ENCODE measurements at places on chromosomes 4 and X. TPM values are rescaled to one million over a fixed set of nuclear protein-coding genes. Genes with fewer than 3 reads are reported as not detected.

AREG gene
- not detected for polyA plus RNA-seq

CLDN22 gene
- 0.39 TPM for polyA plus RNA-seq

UGT2B15 gene
- polyA plus RNA-seq: not detected

DNA sequence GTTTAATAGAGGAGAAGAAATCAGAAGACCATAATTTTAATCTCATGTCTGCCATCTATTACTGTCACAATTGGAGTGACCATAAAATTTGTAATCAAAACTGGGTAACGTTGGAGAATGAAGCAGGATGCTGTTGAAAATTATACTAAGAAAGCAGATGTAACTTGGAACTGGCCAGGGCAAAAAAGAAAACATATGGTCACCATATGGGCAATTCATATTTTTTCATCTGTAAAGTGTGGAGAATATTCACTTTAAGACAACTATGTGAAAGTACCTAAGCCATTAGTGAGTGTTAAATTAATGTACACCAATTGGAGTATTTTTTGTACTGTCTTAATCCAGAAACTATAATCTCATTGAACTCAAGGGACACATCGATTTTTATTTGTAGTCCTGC lies 1008.0 kb downstream of the GLUD2 start:
- no peak overlapping the region for H3K4me3 ChIP-seq
- H3K4me1 ChIP-seq: no peaks in the 10 kb centered on the region
- DNase-seq: no peak
- H3K27ac ChIP-seq: no peak overlapping the region
- H3K36me3 ChIP-seq: no peaks in the 10 kb centered on the region

DNA sequence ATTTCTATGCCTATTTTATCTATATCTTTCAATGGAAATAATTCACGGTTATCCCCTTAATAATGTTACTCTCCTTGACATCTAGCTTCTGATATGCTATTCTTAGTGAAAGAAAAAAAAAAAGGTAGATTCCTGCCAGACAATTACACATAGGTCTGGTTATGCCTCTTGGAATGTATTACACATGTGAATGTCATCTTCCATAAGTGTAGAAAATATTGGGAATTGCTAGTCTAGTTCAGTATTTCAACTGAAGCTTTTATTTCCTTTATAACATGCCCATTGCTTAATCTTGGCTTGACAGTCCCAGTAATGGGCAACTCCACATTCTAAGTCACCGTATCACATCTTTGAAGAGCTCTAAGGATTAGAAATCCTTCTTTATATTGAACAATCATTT lies 25.4 kb upstream of the PPP1R2C start:
- H3K27ac ChIP-seq: no peak overlapping the region
- no peak overlapping the region for H3K4me3 ChIP-seq
- H3K36me3 ChIP-seq: no peaks in the 10 kb centered on the region
- H3K27me3 ChIP-seq: no peaks in the 10 kb centered on the region
- DNase-seq: no peak

GRCh38 chrX:136858007-136858756 lies 22.3 kb downstream of the RBMX start:
- DNase-seq: no peak
- no peak overlapping the region for H3K27ac ChIP-seq
- H3K4me3 ChIP-seq: no peak overlapping the region
- H3K4me1 ChIP-seq: no peaks in the 10 kb centered on the region
- no peaks in the 10 kb centered on the region for H3K27me3 ChIP-seq

KLHL5 gene
- 12.2 TPM for polyA plus RNA-seq

GRCh38 chrX:40151211-40152172 lies 53.7 kb upstream of the BCOR start:
- H3K36me3 ChIP-seq: no peaks in the 10 kb centered on the region
- no peak overlapping the region for H3K4me3 ChIP-seq
- no peak overlapping the region for H3K27ac ChIP-seq

- no peaks in the 10 kb centered on the region for H3K4me1 ChIP-seq
- no peaks in the 10 kb centered on the region for H3K27me3 ChIP-seq
- H3K4me3 ChIP-seq: no peak overlapping the region
Observed at GRCh38 chrX:47112316-47112954, 32.1 kb downstream of the NDUFB11 start.

GRCh38 chrX:75295641-75296040 lies 21.8 kb downstream of the UPRT start:
- no peaks in the 10 kb centered on the region for H3K36me3 ChIP-seq
- H3K4me3 ChIP-seq: no peak overlapping the region
- H3K27ac ChIP-seq: no peak overlapping the region
- H3K4me1 ChIP-seq: no peaks in the 10 kb centered on the region
- no peak for DNase-seq

DNA sequence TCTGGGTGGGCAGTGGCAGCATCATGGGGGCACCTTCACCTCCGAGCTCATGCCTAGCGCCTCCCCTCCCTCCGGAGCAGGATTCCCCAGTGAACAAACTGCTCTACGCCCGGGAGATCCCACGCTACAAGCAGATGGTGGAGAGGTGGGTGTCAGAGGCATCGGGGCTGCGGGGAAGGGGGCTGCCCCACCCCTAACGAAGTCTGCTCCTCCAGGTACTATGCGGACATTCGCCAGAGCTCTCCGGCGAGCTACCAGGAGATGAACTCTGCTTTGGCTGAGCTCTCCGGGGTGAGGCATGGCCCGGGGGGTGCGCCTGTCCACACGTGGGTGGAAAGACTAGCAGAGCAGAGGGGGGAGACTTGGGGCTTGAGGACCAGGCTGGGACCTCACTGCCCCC lies 2.7 kb upstream of the SRPK3 start:
- H3K4me3 ChIP-seq: no peak overlapping the region
- no peak for DNase-seq
- no peak overlapping the region for H3K27ac ChIP-seq
- H3K36me3 ChIP-seq: no peaks in the 10 kb centered on the region
- no peaks in the 10 kb centered on the region for H3K27me3 ChIP-seq

GRCh38 chr4:159787901-159788300 lies 685.0 kb downstream of the RAPGEF2 start:
- H3K4me3 ChIP-seq: no peak overlapping the region
- no peaks in the 10 kb centered on the region for H3K36me3 ChIP-seq
- DNase-seq: no peak
- H3K27me3 ChIP-seq: no peaks in the 10 kb centered on the region

DNA sequence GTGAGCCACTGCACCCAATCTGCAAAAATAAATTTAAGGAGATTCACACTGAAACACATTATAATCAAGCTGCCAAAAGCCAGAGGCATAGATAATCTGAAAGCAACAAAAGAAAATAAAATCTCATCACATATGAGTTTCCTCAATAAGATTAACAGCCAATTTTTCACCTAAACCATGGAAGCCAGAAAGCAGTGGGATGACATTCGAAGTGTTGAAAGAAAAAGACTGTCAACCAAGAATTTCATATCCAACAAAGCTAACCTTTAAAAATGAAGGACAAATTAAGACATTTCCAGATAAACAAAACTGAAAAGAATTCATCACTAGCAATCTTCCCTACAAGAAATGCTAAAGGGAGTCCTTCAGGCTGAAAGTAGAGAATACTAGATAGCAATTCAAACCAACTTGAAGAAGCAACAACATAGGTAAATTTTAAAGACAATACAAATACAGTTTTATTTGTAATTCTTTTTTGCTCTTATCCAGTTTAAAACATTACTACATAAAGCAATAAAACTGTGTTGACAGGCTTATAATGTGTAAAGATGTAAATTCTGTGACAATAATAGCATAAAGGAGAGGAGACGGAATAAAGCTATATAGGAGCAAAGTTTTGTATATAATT lies 23.1 kb upstream of the KLHL8 start:
- no peaks in the 10 kb centered on the region for H3K4me1 ChIP-seq
- no peaks in the 10 kb centered on the region for H3K27me3 ChIP-seq
- no peak overlapping the region for H3K27ac ChIP-seq
- no peaks in the 10 kb centered on the region for H3K36me3 ChIP-seq
- DNase-seq: no peak

GAGE12H gene
- not detected for polyA plus RNA-seq

Data from kidney (tissue), 22 donors.